ENCODE measurements at places on chromosomes 5 and 9. TPM values are rescaled to one million over a fixed set of nuclear protein-coding genes. Genes with fewer than 3 reads are reported as not detected.
A peak's percentile ranks its signal among the peaks of the same experiment; 100 is the strongest.

The IRGM gene
- polyA plus RNA-seq, result not detected

The SLC34A3 gene
- not detected for polyA plus RNA-seq

The ZNF879 gene
- 1.6 TPM for polyA plus RNA-seq

DNA sequence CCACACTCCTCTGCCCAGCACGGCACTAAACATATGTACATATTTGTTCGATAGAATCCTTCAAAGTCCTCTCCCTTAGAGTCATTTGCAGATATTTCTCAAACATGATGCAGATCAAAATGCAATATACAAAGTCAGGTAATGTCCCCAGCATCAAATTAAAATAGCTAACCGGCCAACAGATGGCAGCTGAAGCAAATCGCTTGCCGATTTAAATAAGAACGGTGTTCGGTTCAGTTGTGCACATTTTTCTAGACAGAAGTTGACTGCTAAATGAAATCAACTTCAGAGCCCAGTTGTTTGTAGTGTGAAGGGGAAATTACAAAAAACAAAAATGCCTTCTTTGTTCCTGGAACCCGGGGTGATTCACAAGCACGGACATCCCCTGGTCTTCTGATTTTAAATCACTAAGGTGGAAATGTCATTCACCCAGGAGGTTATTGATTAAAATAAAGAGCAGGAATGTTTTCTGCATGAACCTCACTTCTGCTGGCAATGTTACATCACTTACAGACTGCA lies 219.2 kb downstream of the EBF1 start:
- no peak overlapping the region for H3K27ac ChIP-seq
- no peaks in the 10 kb centered on the region for H3K36me3 ChIP-seq
- H3K4me1 ChIP-seq, result no peaks in the 10 kb centered on the region
- no peak overlapping the region for H3K4me3 ChIP-seq
- no peaks in the 10 kb centered on the region for H3K27me3 ChIP-seq
- no peak for DNase-seq

DNA sequence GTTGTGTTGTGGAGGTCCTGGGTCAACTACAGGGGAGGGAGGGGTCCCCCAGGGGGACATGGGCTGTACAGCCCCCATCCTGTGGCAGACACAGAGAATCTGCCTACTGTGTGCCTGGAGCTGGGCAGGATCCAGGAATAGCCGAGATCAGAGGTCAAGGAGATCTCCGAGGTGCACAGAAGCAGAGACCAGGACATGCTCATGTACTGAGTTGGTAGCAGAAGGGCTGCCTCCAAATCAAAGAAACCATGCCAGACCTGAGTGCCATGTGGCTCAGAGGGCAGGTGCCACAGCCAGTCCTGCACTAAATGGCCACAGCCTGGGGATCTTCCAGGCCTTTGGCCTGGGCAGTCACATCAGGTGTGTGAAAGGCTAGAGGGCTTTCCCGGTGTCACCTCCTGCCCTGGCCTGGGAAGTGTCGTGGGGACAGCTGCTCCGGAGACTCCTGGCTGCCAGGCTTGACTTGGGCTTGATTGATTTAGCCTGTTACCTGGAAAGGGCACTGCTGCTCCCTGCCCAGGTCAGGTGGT lies 27.8 kb downstream of the GSN start:
- H3K4me3 ChIP-seq, result no peak overlapping the region
- H3K27ac ChIP-seq, result peak overlapping the region; percentile 99
- H3K4me1 ChIP-seq, result peaks cover 91% of the 10 kb centered on the region
- no peaks in the 10 kb centered on the region for H3K36me3 ChIP-seq
- DNase-seq, result peak; percentile 71

GRCh38 chr9:88653911-88654310 lies 118.9 kb downstream of the NXNL2 start:
- DNase-seq, result no peak
- H3K27ac ChIP-seq, result no peak overlapping the region
- H3K4me1 ChIP-seq, result peaks cover 28% of the 10 kb centered on the region
- no peaks in the 10 kb centered on the region for H3K27me3 ChIP-seq
- no peaks in the 10 kb centered on the region for H3K36me3 ChIP-seq

- H3K4me1 ChIP-seq, result no peaks in the 10 kb centered on the region
- no peaks in the 10 kb centered on the region for H3K27me3 ChIP-seq
- H3K4me3 ChIP-seq, result no peak overlapping the region
- no peak overlapping the region for H3K27ac ChIP-seq
- no peaks in the 10 kb centered on the region for H3K36me3 ChIP-seq
These were observed 499.3 kb upstream of the ADAMTS16 start for GRCh38 chr5:4640795-4641194.
